Fibroblast of lung (primary cell): ENCODE measurements at places on chromosomes 12 and 14.

DNA sequence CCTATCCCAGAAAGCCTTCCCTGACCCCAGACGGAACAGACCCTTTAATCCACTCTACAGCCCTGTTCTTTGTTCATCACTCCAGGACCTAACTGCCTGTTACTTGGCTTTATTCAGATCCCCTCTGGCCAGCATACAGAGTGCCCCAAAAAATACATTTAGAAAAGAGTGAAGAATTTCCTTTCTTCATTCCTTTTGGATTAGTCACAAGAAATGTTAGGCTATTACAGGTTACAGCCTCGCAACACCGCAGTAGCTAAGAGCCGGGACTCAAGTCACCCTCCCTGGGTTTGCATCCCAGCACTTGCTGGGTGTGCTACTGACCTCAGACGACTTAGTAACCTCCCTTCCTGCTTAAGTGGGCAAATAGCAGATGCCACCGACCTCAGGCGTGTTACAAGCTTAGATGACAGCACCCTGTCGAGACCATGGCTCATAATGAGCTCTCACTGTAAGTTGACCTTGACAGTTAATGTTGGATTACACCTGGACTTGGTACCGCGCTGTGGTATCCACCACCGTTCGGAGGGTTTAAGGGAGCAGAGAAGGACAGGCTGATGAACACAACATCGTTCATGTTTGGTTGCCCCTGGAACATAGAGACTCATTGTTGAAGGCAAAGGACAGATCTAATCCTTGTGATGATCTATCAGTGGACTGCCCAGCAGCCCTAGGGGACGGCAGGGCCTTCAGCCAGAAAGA, 12.9 kb downstream of the GLRX5 start:
- DNase-seq: peak; percentile 41

GRCh38 chr14:34180434-34180833, 229.6 kb upstream of the EGLN3 start:
- DNase-seq: no peak

DNA sequence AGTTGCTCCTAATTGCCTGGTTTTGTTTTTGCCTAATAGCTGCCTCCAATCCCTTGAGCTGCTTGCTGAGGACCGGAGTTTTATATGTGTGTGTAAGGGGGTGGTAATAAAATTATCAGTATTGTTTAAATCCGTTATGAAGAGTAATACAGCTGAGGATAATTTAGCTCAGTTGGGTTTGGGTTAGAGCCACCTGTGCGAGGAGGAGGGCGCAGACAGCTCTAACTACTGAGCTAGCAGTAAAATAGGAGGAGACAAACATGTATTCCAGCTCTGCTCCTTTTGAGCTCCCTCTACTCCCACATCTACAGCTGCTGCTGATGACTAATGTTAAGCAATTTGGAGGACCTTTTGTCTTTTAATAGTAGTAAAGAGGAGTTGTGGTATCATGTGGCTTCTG, 61.5 kb downstream of the SPATS2 start:
- peak; percentile 83 for DNase-seq

DNA sequence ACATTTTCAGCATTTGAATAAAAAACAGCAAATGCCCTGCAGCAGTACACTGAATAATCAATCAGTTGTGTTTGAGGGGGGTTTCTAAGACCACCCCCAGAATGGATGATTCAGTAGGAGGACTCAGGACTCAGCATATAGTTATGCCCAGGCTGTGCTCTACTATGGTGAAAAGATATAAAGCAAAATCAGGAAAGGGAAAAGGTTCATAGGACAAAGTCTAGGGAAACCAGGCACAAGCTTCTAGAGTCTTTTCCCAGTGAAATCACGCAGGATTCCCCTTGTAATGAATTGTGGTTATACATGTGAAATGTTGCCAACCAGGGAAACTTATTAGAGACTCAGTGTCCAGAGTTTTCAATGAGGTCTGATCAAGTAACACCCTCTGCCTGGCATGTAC, 25.0 kb upstream of the SLC17A8 start:
- DNase-seq: no peak
